Liver (tissue), 10 donors: ENCODE measurements at places on chromosomes 2 and 18.
A peak's percentile ranks its signal among the peaks of the same experiment; 100 is the strongest.

DNA sequence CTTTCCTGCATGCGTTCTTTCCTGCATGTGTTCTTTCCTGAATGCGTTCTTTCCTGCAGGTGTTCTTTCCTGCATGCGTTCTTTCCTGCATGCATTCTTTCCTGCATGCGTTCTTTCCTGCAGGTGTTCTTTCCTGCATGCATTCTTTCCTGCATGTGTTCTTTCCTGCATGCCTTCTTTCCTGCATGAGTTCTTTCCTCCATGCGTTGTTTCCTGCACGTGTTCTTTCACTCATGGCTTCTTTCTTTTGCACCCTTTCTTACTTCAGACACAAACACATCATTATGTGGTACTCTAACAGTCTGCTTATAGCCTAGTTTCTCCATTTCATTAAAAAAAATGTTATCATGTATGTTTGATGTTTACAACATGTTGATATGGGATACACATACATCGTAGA lies 261.6 kb upstream of the PXDN start:
- DNase-seq, result no peak

DNA sequence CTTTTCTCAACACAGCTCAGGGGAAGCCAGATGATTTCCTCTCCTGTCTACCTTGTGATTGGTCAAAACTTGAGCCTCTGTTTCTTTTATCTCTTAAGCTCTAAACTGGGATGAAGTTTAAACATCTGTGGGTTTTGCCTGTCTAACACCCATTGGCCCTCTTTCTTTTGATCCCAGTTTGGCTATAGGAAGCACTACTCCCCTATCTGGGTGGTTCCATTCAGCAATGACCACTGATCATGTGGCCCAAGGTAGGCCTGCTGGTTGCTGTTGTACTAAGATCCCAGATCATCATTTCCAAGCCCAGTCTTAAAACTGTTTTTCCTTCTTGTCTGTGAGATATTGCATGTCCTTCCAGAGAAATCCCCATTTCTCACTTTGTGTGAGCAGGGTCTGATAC lies 51.6 kb upstream of the STPG4 start:
- DNase-seq, result no peak

- peak; percentile 42 for DNase-seq
Observed at GRCh38 chr18:77207540-77207939, 42.1 kb upstream of the GALR1 start.

GRCh38 chr18:56315363-56315762 lies 323.0 kb downstream of the TXNL1 start:
- no peak for DNase-seq

GRCh38 chr2:10165282-10165681 lies 42.7 kb downstream of the RRM2 start:
- no peak for DNase-seq

- no peak for DNase-seq
Observed at GRCh38 chr2:19122220-19122619, 236.2 kb downstream of the OSR1 start.

- no peak for DNase-seq
Observed at GRCh38 chr2:181289698-181290097, 167.5 kb upstream of the ITGA4 start.

DNA sequence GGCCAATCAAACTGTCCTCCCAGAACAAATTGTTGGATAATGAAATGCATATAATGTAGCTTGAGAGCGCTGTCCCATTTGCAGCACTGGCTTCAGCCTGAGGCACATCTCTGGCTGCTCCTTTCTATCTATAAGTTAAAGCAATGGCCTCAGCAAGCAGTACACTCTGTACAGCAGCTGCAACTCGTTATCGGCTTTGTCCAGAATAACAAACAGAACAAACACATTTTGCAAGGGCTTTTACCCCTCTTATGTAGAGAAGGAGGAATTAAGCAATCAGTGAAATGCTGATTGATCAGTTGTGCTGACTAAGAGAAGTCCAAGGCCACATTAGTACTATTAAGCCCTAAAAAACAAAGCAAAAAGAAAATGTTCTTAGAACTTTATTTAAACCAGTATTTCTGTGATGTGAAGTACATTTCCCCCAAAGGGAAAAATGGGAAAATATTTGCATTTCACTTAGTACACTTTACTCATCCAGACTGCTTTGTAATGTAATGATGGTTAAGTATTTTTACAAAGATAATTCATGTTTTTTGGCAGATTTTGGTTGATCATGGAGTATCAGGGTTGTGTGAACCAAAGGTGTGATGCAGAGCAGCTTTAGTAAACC lies 15.0 kb upstream of the CPS1 start:
- no peak for DNase-seq

- no peak for DNase-seq
Observed at GRCh38 chr2:191835539-191836350, 11.1 kb downstream of the CAVIN2 start.

- no peak for DNase-seq
Observed at GRCh38 chr2:138239902-138240491, 261.6 kb upstream of the SPOPL start.

DNA sequence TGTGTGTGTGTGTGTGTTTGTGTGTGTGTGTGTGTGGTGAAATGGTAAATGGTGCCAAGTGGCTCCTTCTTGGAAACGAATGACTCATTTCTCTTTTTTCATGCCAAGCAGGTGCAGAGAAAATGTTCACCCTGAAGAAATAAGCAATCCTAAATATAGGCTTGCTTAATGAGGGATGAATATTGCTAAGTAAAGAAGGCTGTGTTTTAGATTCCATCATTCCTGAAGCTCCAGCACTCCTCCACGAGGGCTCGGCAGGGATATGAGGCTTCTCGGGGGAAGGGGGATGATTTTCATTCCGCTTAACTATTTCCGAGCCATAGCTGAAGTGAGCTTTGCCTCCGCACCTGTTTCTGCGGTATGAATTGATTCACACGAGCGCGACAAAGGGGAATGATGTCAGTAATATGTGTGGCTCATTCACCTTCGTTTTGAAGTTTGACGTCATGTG lies 72.9 kb downstream of the TSN start:
- no peak for DNase-seq

DNA sequence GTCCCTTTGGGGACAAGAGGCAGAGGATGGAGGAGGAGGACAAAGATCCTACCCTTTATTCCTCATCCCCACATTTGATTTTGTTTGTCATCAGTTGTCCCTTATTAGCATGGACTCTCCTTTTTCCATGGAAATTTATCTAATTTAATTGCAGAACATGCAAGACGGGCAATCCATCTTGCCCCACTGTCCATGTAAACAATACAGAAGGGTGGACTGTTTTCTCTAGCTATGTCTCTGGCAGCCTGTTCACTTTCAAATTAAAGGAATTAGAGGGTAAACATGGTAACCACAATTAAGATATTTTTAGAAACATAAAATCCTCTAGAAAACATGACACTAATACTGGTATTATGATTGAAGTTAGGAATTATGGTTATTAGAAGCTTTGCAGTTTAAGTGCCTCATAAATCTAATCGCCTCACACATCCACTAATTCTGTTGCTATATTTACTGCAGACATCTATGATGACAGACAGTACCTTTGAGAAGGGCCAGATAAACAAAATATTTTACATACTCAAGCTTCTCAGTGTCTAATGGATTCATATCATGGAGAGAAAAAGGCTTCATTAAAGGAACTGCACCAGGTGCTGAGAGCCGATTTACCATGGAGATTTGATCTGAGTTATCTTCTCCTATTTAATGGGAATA lies 215.5 kb downstream of the LNPK start:
- no peak for DNase-seq

- DNase-seq, result no peak
Observed at GRCh38 chr2:206428783-206429182, 14.5 kb upstream of the ADAM23 start.

DNA sequence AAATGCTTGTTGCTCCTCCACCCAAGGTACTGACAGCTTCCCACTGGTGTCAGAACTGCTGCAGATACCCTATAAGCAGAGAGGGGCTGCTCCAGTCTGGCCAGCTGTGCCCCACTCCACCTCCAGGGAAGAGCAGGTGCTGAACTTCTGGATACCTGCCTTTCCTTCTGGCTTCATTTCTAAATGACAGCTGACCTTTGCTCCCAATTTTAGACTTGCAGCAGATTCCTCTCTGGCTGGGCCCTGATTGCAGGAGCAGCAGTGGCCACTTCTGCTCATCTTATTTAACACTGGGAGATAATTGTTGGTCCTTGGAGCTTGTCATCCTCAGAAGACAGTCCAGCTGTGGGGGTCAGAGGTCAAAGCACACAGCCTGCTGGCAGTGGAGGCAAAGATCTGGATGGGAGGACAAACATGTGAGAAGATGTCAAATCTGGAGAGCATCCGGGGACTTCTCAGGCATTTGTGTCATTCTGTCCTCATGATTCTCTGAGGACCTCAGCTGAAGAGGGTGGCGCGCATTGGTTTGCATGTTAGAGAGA lies 38.9 kb downstream of the SETBP1 start:
- DNase-seq, result no peak

GRCh38 chr2:136769871-136770270 lies 4.5 kb downstream of the THSD7B start:
- DNase-seq, result no peak

GRCh38 chr18:35171315-35171987 lies 69.4 kb upstream of the ZNF397 start:
- DNase-seq, result no peak

- no peak for DNase-seq
Observed at GRCh38 chr2:103462712-103463111, 700.9 kb downstream of the TMEM182 start.

GRCh38 chr18:5298156-5298852 lies 2.8 kb upstream of the ZBTB14 start:
- DNase-seq, result no peak

- DNase-seq, result no peak
Observed at GRCh38 chr2:29747786-29748470, 173.5 kb downstream of the ALK start.

DNA sequence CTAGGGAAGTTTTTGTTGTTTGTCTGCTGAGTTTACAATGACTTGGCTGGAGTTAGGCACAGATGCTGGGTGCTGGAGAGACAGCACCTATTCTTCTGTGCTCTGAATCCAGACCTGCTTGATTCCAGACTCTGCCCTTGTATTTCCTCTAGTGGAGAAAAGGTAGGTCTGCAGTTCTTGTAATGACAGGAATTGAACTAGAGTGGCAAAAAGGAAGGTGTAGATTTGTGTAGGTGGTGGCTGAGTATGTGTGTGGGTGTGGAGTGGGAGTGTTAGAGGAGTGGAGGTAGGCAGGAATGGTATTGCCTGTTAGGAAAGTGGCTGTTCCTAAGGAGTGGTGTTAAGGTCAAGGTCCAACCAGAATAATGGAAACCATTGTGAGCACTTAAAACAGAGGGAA lies 71.9 kb upstream of the LYPD6 start:
- DNase-seq, result no peak

- no peak for DNase-seq
Observed at GRCh38 chr18:709771-710170, 2.7 kb downstream of the ENOSF1 start.

GRCh38 chr2:55781542-55781941 lies 87.9 kb upstream of the PNPT1 start:
- DNase-seq, result no peak

DNA sequence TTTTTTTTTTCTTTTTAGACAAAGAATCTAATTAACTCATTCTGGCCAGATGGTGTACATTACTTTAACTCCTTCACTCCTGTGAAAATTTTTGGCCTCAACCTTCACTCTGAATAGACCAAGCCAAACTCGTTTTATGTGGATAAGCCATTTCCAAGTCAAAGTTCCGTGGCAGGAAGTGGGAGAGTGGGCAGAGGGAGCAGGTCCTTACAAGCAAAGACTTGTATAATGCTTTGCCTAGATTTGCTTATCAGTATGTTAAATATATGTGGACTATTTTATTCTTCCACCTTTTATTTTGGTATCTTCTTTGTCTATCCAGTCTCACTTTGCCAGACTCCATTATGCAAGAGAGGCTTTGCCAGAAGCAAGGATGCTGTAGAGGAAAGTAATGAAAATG lies 178.1 kb upstream of the TNP1 start:
- no peak for DNase-seq

DNA sequence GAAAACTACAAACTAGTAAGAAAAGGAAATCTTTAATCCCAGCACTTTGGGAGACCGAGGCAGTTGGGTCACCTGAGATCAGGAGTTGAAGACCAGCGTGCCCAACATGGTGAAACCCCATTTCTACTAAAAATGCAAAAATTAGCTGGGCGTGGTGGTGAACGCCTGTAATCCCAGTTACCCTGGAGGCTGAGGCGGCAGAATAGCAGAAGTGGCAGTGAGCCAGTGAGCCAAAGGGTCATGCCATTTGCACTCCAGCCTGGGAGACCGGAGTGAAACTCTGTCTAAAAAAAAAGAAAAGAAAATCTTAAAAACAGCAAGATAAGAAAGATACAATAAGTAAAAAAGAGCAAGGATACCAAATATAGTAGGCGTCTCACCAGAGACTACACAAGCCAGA lies 502.9 kb upstream of the ID2 start:
- no peak for DNase-seq

GRCh38 chr2:101064505-101064867 lies 62.4 kb downstream of the RPL31 start:
- no peak for DNase-seq

GRCh38 chr2:100765481-100765880 lies 54.5 kb upstream of the NPAS2 start:
- DNase-seq, result no peak

DNA sequence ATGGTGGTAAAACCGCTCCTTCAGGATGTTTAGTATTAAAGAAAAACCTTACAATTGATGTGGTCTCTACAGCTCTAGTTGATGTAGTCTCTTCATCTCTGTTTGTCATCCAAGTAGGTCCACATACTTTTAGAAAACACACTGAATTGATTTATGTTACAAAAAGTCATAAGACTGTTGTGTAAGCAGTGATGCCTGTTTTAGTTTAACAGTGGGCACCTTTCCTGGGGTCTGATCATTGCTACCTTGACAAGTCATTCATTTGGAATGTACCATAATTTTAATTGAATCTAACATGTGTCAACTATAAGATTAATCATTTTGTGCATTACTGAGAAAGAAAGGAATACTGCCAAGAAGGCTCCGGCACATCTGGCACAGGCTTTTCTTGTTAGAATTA lies 34.3 kb downstream of the GIGYF2 start:
- no peak for DNase-seq

- DNase-seq, result no peak
Observed at GRCh38 chr2:3456125-3456524, 63.2 kb downstream of the ADI1 start.

- no peak for DNase-seq
Observed at GRCh38 chr18:13440277-13441248, 222.0 kb downstream of the LDLRAD4 start.

- no peak for DNase-seq
Observed at GRCh38 chr2:120879431-120880295, 144.0 kb downstream of the GLI2 start.

GRCh38 chr2:36811071-36811470 lies 114.6 kb downstream of the VIT start:
- DNase-seq, result no peak

GRCh38 chr18:27843783-27844777 lies 332.9 kb downstream of the CDH2 start:
- DNase-seq, result no peak

- DNase-seq, result no peak
Observed at GRCh38 chr2:26269571-26270158, 24.9 kb downstream of the HADHB start.

GRCh38 chr2:175973373-175973772 lies 28.7 kb downstream of the LNPK start:
- no peak for DNase-seq

GRCh38 chr2:118832791-118833715 lies 14.4 kb downstream of the EN1 start:
- no peak for DNase-seq
